Hypothalamus (tissue), 51 donors: ENCODE measurements at places on chromosomes 2 and 18.

DNA sequence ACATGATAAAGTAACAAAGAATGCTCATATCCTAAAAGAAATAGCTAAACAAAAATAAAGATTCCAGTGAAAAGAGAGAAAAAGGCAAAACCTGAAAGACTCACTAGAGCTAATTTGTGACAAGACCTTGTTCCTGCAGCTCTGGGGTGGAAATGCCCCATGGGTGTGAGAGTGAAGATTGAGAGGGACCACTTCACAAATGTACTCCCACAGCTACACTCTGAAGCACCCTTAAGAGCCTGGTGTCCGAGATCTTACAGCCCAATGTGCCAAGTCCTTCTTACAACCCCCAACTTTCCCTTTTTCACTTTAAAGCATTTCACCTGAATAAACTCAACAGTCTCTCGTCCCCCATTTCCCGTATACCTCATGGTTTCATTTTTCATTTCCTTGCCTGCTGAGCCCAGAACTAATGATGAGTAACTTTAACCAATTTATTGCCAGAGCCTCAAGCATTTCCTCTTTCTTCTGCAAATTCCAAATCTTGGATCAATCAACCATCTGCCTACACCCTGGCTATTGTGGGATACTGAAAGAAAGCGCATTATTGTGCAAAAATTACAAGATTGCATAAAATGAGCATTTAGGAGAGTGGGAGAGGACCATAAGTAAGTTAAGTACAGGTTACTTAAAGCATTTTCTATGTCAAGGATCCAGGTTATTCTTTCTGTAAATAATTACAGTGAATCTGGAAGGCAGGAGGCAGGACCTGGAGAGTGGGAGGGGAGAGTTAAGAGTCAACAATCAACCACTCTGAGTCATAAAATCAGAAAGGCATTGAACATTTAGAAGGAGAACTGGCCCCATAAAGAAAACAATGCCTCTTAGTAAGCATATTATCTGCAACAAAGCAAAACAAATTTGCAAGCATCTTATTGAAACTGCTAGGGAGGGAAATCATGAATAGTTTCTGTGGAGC, 804.4 kb upstream of the CELF4 start:
- no peak for DNase-seq

DNA sequence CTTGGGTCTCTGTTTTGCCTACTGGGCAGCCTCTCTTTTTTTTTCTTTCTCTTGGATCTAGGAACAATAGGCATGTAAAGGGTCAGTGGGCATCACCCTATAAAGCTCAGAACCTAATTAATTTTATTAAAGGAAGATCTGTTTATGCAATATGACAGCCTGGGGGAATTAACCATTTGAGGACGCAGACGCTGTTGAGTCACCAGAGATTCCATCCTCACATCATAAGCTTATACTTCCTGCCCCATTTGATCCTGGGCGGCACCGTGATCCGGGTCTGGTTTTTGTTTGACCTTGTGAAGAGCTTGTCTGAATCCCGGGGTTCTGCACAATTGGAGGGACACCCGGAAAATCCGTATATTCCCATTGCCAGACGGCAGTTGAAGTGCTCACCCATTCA, 16.8 kb upstream of the BCL11A start:
- DNase-seq = no peak

DNA sequence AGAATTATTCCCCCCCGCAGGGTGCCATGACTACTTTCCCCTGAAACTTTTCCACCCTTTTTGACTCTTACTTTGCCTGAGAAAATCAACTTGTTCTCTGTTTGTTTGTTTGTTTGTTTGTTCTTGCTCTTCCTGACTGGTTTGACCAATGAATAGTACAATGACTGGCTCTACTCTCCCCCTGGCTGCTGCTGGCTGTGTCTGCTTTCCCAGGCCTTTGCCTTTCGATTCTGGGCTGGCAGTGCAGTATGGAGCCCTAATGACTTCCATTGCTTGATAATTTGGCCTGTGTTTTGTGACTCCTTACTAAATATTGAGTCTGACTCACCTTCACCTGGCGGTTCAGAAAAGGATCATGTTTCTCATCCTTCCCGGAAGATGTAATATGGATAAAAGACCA, 241.1 kb downstream of the TMEM182 start:
- DNase-seq = no peak

DNA sequence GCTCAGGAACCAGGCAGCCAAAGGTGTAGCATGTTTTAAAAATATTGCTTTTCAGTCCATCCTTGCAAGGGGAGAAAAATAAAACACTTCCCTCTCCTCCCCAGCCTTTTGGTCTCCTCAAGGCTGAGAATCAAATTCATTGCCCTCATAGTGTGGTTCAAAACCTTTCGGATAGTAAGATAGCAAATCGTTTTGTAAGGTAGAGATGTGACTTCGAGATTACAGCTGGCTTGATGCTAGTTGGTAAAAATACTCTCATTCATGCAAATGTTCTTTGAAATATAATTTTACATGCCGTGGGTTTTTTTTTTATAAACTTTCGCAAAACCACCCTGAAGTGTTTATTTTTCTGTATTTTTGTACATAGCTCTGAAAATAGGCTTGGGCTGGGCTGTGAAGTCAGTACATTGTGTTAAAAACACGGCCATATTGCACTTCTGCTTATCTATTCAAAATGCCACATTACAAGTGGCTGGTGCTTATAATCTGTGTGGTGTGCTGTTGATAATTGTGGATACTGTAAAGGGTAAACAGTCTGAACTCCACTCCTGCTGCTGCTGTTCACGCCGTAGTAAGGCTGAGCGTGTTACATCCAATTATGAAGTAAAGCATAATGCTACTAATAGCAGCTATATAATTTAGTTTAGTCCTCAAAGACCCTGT, 172.0 kb upstream of the SIX3 start:
- DNase-seq = no peak

DNA sequence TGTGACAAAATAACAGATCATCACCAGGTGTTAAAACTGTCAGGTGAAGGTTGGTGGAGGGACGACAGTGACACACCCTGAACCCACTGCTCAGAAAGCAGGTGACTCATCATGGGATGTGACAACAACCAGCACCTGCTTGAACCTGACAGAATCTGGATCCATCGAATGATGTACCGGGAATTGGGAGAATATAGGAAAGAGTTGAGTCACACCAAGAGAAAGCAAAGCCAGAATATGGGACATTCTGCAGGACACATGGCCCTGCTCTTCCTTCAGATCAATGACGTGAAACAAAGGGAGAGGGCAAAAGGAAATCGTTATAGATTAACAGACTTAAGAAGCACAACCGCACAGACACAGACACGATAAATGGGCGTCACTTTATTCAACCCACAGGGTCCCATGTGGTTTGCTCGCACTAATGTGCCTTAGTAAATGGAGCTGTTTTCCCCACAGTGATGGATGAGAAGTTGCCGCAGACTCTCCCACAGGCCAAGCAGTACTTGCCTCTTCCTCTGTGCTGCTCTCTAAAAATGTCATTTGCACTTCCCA, 100.1 kb downstream of the CRACDL start:
- DNase-seq = no peak

DNA sequence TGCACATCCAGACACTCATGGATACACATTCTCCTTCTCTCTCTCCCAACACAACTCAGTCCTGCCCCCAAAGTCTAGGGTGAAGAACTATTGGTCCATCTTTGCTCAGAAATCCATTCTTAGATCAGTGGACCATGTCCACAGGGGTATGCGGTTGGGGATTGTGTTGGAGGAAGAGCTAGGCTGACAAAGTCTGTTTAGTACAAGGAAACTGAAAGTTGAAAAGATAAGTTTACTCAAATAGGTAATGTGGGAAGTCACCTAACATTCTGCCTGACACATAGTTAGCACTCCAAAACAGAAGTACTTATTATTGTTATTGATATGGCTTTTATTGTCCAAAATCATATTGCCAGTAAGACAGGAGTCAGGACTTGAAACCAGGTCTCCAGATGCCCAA, 55.9 kb downstream of the ALK start:
- DNase-seq = no peak

DNA sequence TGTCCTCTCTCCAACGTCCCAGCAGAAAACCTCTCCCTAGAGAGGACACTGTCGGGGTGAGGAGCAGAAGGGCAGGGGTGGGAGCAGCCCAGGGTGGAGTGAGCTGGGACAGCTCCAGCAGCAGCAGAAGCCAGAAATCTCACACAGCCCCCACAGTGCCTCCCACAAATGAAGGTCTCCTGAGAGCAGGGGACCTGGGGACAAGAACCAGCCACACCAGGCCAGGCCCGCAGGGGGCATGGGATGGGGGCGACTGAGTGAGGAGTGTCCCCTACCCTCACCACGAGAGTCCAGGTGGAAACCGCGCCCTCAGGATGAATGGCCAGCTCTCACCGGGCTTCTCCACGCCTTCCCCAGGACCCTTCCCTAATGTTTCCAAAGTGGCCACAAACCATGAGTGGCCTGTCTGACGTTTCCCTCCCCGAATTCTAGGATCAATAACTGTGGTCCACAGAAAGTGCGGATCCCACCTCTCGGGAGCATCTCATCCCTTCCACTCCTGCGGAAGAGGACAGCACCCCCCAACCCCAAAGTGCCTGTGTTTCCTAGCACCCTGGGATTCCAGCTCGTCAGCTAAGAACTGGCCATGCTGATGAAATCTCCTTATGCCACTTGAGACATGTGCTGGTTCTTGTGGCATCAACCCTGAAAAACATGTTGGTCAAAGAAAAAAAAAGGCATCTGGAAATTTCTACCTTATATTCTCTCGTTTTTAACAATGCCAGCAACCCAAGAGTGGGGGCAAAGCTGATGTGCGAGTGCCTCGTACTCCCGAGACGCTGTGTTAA, 121.1 kb downstream of the HDAC4 start:
- DNase-seq = no peak

DNA sequence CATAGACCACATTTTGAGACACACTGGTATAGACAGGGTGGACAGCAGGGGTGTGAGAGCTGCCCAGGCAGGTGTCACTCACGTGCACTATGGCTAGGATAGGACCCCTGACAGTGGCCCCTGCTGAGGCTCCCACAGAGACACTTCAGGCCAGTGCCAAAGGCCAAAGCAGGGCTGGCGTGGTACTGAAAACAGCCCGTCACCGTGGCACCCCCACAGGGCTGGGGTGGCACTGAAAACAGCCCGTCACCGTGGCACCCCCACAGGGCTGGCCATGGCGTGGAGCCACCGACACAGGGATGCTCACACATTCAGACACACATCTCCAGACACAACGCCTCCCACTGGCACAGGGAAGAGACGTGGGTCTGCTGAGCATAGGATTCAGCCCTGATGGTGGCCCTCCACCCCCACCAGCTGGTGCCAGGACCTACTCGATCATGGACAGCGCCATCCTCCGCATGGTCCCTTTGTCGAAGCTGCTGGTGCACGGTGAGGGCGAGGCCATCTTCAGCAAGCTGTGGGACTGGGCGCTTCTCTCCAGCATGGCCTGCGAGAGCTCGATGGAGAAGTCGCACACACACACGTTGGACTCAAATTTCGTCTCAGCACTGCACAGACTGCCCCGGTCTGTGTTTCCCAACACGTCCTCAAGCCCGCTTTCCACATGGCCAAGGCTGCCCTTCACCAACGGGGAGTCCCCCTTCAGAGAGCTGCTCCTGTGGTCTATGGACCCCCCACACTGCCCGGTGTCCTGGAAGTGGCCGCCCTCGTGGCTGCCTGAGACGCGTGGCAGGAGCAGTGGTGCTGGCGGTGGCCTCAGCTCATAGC, 34.1 kb downstream of the ANKMY1 start:
- no peak for DNase-seq

GRCh38 chr2:196275646-196276352, 104.4 kb upstream of the STK17B start:
- no peak for DNase-seq

- no peak for DNase-seq
Observed at GRCh38 chr2:241733391-241734207, 831 bp upstream of the D2HGDH start.

GRCh38 chr2:187775196-187775595, 221.0 kb upstream of the TFPI start:
- DNase-seq = no peak

DNA sequence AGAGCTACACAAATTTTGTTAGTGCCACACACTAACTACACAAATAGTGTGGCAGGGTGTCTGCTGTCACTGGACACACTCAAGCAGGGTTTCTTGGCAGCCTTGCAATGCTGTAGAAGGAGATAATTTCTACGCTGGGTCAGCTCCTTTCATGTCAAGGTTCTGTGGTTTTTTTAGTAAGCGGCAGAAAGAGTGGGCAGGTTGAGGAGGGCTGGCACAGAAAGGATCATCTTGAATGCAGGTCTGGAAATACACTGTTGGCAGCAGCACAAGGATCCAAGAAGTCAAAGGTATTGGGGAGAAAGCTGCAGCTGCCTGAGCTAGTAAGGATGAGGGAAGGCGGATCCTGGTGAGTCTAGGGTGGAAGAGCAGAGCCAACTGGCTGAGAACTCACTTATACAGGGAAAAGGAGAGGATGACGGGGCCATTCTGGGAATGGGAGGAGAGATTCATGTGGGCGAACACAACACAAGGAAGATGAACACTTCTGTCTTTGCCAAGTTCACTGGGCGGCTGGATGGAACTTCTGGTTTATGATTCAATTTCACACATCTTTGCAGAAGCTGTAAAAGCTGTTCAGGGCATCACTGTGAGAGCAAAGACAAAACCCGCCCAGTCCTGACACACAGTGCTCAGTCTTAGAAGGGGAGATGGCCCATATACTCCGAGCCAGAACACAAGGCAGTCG, 16.9 kb upstream of the CYRIA start:
- no peak for DNase-seq

- no peak for DNase-seq
Observed at GRCh38 chr2:207619764-207620203, 5.4 kb downstream of the METTL21A start.

DNA sequence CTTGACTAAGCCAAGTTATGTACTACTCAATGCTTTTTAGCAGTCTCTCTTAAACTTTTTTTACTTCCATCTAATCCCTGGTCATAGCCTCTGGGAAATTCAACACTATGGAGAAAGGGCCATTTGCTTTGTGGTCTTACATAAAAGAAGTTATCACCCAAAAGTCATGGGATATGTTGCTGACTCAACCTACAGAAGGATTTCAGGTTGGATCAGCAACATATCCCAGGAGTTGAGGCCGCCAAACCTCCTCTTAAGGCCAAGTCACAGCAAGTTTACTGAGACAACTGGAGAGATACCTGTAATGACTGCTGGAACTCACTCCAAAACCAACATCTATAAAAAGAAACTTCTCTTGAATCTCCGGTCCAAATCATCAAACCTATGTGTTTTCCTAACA, 141.1 kb downstream of the IRS1 start:
- DNase-seq = no peak

GRCh38 chr2:33620-34019, 12.7 kb downstream of the FAM110C start:
- no peak for DNase-seq

DNA sequence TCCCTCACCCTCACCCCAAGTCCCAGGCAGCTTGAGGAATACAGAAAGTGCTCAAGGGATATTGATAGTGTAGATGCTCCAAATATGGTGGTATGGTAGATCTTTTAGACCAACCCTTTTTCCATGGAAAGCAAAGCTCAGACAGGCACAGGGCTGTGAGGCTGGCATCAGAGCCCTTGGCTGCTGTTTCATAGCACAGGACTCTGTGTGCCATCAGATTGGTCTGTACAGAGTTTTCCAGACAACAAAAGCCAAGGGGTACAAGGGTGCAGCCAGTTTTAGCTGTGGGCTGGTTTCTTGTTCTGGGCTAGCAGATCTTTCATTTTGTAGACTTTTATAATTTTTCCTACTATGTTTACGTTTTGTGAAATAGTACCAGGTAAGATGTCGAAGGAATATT, 296.9 kb upstream of the TNP1 start:
- DNase-seq = no peak

GRCh38 chr2:1153920-1154319, 203.3 kb downstream of the SNTG2 start:
- DNase-seq = no peak
